ENCODE measurements at places on chromosomes 6 and 20. TPM values are rescaled to one million over a fixed set of nuclear protein-coding genes. Genes with fewer than 3 reads are reported as not detected.

DNA sequence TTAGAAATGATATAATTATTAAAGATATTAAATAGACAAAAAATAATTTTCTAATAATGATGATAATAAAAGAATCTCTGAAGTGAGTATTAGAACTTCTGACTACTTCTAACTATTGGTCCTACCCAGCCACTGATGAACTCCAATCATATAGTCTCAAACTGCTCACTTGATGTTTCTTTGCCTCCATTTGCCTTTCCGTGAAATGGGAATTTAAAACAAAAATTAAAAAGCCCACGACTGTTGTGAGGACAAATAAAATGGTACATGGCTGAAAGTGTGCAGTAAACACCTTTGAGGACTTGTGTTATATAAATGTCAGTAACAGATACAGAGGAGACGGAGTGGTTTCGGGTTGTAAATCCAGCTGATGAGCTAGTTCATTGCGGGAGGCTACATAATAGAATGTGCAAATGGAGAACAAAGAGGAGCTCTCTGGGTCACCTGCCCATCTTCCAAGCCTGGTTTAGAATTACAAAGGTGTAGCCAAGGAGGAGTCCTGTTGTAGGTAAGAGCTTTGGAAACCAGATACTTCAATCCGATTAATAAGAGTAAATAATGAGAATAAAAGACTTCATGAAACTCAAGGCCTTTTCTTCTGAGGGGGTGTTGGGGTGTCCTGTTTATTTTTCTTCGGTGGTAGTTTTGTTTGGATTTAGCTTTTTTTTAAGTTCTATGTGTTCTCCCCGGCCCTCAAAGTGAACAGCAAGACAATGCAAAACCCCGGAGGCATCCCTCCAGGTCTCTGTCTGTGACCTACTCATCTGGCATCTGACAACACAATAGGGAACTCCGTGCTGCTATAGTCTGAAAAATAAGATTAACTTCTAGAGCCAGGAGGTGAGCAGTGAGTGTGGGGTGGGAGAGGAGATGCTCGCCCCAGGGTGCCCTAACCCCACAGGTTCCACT is 4.4 kb upstream of the PXDC1 start:
- H3K4me1 ChIP-seq = peaks cover 4% of the 10 kb centered on the region
- DNase-seq = no peak
- no peaks in the 10 kb centered on the region for H3K36me3 ChIP-seq
- H3K4me3 ChIP-seq = no peak overlapping the region
- H3K27me3 ChIP-seq = no peaks in the 10 kb centered on the region
- no peak overlapping the region for H3K27ac ChIP-seq

- no peaks in the 10 kb centered on the region for H3K36me3 ChIP-seq
- H3K4me1 ChIP-seq = no peaks in the 10 kb centered on the region
- H3K27ac ChIP-seq = no peak overlapping the region
- no peak overlapping the region for H3K4me3 ChIP-seq
- peak; percentile 10 for DNase-seq
Observed at GRCh38 chr6:152836523-152836922, 85.9 kb downstream of the VIP start.

DNA sequence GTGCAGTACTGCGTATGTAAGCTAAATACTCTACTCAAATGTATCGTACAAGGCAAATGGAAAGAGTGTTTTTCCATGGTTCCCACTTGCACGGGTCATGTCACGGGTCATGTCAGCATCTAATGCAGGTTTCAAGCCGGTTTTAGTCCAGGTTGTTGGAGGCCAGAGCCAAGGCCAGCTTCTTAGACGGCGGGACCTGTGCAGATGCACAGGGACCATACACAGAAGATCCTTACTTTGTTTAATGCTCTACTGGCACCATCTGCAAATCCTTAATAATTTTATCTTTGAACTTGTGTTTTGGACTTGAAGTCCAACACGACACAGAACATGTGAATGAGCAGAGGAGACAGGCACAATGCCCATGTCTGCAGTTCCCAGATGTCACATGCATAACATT is 42.7 kb downstream of the SOD2 start:
- DNase-seq = no peak
- H3K4me3 ChIP-seq = no peak overlapping the region
- no peaks in the 10 kb centered on the region for H3K4me1 ChIP-seq
- no peaks in the 10 kb centered on the region for H3K36me3 ChIP-seq

- H3K27ac ChIP-seq = peak overlapping the region; percentile 23
- no peak overlapping the region for H3K4me3 ChIP-seq
- peak; percentile 65 for DNase-seq
- peaks cover 17% of the 10 kb centered on the region for H3K4me1 ChIP-seq
Observed at GRCh38 chr6:52162940-52163908, 23.0 kb upstream of the IL17A start.

DNA sequence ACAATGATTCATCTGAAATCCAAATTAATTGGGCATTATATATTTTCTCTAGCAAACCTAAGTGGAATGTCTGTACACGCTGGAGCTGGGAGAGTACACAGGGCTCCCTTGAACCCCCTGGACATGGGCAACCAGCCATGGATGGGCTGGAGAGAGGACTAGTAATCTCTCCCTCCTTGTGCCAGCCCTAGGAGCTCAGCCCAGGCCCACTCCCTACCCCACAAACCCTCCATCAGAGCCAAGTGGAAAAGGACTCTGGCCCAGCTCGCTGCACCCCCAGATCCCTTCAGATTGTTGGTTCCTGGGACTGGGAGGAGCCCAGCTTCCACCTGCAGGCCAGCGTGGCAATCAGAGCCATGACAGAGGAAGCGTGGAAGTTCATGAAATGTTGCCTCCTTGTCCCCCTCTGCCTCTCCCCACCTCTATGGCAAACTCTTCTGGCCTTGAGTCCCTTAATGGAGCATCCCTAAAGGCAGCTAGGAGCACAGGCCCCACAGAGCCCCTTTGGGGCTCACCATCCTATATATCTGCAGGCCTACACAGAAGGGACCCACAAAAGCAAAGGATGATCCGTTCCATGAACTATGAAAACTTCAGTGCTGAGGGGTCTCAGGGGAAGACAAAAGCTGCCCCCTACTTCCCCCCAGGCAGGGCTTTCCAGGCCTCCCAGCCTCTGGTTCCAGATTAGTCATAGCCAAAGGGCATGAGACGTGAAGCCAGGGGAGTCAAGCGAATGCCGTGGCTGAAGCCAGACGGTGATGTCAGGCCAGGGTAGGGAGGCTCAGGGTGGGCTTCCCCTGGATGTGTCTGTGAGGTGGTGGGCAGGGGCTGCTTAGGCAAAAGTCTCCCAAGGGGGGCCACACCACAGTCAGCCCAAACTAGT is 126.4 kb upstream of the MAFB start:
- DNase-seq = no peak
- H3K4me1 ChIP-seq = no peaks in the 10 kb centered on the region
- H3K36me3 ChIP-seq = no peaks in the 10 kb centered on the region
- no peak overlapping the region for H3K4me3 ChIP-seq
- peaks cover 15% of the 10 kb centered on the region for H3K27me3 ChIP-seq
- H3K27ac ChIP-seq = no peak overlapping the region

The TFAP2D gene
- total RNA-seq = not detected

- no peaks in the 10 kb centered on the region for H3K36me3 ChIP-seq
- H3K27ac ChIP-seq = no peak overlapping the region
- DNase-seq = no peak
- no peaks in the 10 kb centered on the region for H3K4me1 ChIP-seq
Observed at GRCh38 chr20:17747431-17747846, 47.7 kb downstream of the BANF2 start.

The PRIM2 gene
- 42.1 TPM for total RNA-seq

- no peaks in the 10 kb centered on the region for H3K36me3 ChIP-seq
- H3K27ac ChIP-seq = no peak overlapping the region
- H3K4me3 ChIP-seq = no peak overlapping the region
Observed at GRCh38 chr6:106370639-106371038, 10.1 kb downstream of the CRYBG1 start.

The EDN1 gene
- not detected for total RNA-seq

DNA sequence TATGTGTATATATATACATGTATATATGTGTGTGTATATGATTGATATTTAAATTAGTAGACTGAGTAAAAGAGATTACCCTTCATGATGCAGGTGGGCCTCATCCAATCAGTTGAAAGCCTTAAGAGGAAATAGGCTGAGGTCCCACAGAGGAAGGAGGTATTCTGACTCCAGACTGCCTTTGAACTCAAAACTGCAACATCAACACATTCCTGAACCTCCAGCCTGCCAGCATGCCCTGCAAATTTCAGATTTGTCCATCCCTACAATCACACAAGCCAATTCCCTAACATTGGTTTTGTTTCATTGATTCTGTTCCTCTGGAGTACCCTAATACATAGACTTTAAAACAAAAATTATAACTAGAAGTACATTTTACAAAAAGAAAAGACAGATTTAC is 22.9 kb downstream of the SPINT4 start:
- peaks cover 18% of the 10 kb centered on the region for H3K27me3 ChIP-seq
- no peak overlapping the region for H3K4me3 ChIP-seq
- H3K36me3 ChIP-seq = no peaks in the 10 kb centered on the region
- no peak for DNase-seq
- no peaks in the 10 kb centered on the region for H3K4me1 ChIP-seq

The SOX18 gene
- 0.70 TPM for total RNA-seq

GRCh38 chr20:13183005-13183404 is 38.1 kb upstream of the ISM1 start:
- no peaks in the 10 kb centered on the region for H3K36me3 ChIP-seq
- H3K4me3 ChIP-seq = no peak overlapping the region
- H3K4me1 ChIP-seq = no peaks in the 10 kb centered on the region
- no peak overlapping the region for H3K27ac ChIP-seq

DNA sequence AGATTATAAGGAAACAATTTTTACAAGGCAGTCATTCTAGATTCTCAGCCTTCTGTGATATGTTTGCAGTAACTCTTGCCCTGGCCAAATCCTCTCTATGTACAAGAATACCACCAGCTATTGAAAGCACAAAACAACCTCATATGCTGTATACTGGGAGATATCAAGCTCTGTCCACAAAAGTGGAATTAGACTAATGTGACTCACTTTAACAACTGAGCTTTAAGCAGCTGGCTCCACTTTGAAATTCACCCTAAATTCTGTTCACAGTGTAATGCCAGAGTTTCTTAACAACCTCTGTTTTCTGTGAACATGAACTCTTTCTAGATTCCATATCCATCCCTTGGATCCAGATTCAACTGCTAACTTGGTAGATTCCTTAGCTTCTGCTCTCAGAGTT is 47.6 kb downstream of the CHD6 start:
- H3K4me3 ChIP-seq = no peak overlapping the region
- peaks cover 8% of the 10 kb centered on the region for H3K4me1 ChIP-seq
- no peaks in the 10 kb centered on the region for H3K27me3 ChIP-seq
- H3K36me3 ChIP-seq = no peaks in the 10 kb centered on the region
- no peak for DNase-seq

DNA sequence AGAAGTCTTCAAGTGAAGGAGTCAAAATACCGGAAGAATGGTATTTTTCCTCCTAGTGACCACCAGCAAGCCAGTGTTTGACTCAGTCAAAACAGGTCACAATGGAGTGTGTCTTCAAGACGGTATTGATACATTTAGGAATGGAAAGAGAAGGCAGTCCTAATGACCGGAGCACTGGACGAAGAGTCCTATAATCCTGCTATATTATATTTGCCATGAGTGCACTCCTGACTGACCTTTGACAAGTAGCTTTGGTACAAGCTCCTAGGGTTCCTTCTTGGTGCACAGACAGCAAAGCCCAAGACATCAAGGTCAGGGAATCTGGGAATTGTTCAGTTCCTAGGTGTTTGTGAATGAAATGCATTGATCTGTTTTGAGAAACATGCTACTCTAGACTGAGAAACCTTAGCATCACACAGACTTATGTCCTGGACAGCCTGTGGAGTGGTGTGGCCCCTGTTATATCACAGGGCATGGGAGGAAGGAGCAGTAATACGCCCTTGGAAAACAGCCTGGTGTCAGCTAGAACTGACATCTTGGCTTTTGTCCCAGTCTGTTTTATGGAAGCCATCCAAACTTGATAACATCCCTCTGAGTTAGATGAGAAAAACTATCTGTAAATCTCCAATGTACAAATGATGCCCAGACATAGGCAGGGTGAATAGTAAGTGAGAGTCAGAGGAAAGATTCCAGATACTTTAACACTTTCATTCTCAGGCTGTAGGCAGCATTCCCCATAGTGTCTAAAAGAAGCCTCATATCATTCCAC is 18.5 kb downstream of the NOX3 start:
- H3K36me3 ChIP-seq = no peaks in the 10 kb centered on the region
- H3K27ac ChIP-seq = no peak overlapping the region
- no peak overlapping the region for H3K4me3 ChIP-seq
- H3K4me1 ChIP-seq = peaks cover 29% of the 10 kb centered on the region
- H3K27me3 ChIP-seq = no peaks in the 10 kb centered on the region

The GSTA2 gene
- total RNA-seq = not detected

DNA sequence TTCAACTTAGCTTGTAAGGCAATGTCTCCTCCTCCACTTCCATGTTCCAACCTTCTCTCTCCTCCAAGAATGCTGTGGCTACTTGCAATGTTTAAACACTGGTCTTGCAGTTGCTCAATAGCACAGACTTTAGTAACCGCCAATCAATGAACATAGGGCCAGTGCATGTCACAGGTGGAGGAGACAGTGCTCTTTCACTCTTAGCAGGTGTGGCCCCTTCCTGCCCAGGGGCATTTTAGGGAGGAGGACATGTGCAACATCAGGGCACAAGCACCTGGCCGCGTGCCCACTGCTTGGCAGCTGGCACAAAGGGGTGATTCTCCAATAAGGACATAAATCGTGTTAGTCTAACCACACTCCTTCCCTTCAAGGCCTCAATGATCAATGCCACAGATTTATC is 41.3 kb downstream of the ADGRF1 start:
- H3K36me3 ChIP-seq = no peaks in the 10 kb centered on the region
- H3K4me1 ChIP-seq = no peaks in the 10 kb centered on the region

The KDM1B gene
- total RNA-seq = 17.6 TPM

The BMP7 gene
- 7.5 TPM for total RNA-seq

The BEND3 gene
- 10.9 TPM for total RNA-seq

GRCh38 chr20:7966176-7966575 is 25.9 kb upstream of the HAO1 start:
- no peaks in the 10 kb centered on the region for H3K27me3 ChIP-seq
- H3K36me3 ChIP-seq = no peaks in the 10 kb centered on the region
- H3K27ac ChIP-seq = no peak overlapping the region
- H3K4me3 ChIP-seq = no peak overlapping the region

Data from A673 (cell line).